Stimulated activated CD4-positive, alpha-beta T cell treated with anti-CD3 and anti-CD28 coated beads, Interleukin-12 subunit alpha, Interleukin-12 subunit beta, amount 100 ng/mL, for 4 hours (primary cell): ENCODE measurements at places on chromosomes 7 and 10.

DNA sequence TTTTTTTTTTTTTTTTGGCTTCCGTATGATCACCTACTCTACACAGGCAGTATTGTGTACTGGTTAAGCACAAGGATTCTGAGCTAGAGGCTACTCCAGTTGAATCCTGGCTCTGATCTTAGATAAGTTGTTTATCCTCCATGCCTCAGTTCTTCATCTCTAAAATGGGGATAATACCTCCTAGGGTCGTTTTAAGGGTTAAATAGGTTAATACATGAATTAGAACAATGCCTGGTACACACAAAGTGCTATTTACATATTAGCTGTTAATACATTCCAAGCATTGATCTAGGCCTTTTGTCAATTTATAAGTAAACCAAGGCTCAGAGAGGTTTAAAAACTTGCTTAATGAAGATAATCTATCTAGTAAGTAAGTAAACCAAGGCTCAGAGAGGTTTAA, 59.0 kb downstream of the ST7 start:
- DNase-seq, result no peak

DNA sequence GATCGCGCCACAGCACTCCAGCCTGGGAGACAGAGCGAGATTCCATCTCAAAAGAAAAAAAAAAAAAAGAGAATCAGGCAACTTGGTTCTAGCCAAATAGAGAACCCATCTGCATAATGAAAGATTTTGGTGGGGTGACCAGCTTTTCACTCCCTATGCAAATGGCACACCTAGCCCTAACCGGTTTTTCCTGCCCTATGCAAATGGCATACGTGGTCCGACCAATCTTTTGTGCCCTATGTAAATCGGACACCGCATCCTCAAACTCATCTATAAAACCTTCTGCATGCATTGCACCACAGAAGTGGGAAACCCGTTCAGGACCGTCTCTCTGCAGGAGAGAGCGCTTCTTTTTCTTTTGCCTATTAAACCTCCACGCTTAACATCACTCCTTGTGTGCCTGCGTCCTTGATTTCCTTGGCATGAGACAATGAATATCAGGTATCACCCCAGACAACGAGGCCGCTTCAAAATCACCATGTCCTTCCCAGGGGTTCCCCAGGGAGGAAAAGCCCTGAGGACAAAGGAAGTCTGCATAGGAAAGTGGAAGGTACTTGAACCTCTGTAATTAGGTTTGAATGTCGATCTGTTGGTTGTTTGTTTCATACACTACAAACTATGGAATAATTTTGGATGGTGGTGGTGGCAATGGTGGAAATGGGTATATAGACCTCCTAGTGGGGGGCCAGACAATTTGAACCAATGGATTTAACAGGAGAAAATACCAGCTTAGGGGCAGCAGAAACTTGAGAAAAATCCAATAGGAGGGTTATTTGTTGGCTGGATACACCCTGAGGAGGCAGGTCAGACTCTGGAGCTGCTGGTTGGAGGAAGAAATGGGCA, 396.2 kb downstream of the TYW1 start:
- DNase-seq, result no peak

GRCh38 chr10:20888620-20889330, 8.3 kb downstream of the NEBL start:
- no peak for DNase-seq

- DNase-seq, result no peak
These were observed 176.9 kb upstream of the ZWINT start for GRCh38 chr10:56537984-56538383.

DNA sequence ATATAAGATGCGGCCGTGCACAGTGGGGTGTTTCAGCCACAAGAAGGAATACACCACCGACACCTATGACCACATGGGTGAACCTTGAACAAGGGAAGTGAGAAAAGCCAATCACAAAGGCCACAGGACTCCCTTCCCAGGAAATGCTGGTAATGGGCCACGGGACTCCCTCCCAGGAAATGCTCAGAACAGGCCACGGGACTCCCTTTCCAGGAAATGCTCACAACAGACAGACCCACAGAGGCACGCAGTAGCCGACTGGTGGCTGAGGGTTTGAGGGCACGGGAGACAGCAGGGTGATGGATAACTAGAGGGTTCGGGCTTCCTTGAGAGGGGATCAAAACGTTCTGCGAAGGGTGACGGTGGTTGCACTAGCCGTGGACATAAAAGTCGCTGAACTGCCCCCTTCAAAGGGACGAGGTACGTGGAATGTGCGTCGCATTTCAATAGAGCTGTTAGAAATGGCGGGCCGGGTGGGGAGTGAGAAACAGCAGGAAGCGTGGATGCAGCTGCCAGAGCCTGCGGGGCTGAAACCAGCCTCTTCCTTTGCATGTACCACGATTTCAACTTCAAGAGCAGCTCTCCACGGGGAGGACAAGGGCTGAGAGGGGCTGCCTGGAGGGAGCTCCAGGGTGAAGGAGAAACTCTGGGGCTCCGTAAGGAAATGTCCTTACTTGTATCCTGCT, 274.0 kb downstream of the ELFN1 start:
- no peak for DNase-seq

DNA sequence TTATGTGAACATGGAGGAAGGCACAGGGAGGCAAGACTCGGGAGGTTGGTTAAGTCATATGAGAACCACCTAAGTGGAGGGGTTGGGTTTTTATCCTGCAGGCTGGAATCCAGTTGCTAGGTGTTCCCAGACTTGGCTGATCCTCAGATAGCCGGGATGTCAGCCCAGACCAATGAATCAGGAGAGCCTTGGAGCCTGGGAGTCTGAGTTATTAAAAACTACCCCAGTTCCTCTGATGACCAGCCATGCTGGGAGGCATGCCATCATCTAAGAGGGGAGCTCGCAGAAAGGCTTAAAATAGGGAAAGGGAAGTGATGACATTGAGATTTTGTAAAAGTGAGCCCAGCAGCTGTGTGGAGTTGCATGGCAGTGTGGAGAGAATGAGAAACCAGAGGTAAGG, 238.1 kb downstream of the ZNF248 start:
- no peak for DNase-seq

GRCh38 chr7:139634087-139634486, 110.6 kb downstream of the CLEC2L start:
- no peak for DNase-seq

DNA sequence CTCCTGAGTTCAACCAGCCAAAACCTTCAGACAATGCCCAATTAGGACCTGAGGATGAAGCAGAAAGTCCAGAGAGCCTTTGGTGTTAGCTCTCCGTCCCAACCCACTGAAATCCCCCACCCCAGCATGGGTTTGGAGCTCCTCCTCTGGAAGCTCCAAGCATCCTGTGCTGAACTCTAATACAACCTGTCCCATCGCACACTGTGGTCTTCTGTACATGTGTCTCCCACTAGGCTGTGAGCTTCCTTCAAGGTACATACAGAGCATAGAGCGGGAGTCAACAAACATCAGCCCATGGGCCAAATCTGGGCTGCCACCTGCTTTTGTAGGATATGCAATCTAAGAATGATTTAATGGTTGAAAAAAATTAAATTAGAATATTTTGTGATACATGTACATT, 166.5 kb downstream of the LSM5 start:
- DNase-seq, result no peak

- DNase-seq, result no peak
These were observed 37.2 kb downstream of the PIK3AP1 start for GRCh38 chr10:96683065-96683464.

DNA sequence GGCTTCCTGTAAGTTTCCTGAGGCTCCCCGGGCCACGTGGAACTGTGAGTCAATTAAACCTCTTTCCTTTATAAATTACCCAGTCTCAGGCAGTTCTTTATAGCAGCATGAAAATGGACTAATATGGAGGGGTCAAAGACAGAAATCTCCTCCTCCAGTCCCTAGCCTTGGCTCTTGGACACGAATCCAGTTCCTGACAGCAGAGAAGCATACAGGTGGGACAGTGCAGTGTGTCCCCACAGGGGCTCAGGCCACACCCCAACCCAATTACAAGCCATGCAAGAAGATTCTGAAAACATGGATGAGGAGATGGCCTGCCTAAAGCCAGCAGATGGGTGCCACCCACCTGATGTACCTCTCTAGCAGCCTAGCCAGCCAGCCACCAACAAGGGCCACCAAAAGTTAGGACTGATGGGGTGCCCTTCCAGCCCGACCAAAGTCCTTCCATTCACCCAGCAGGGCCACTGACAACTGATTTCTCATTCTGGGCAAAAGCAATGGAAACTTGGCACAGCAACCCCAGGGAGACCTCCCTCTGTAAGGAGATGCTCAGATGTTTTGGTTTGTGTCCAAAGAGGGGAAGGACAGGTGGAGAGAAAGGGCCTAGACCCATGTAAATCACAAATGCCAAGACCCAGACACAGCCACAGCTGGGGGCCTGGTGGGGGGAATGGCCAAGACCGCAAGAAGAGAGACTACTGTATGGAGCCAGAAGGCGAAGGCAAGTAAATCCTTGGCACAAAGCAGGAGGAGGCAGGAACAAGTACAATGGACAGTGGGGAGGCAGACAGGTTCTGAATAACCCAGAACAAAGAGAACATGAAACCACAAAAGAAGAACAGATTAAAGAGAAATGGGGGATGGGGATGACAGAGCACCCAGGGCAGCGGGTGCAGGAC, 13.6 kb downstream of the GPRIN2 start:
- DNase-seq, result no peak

GRCh38 chr7:101125989-101126650, 784 bp upstream of the SERPINE1 start:
- DNase-seq, result no peak

DNA sequence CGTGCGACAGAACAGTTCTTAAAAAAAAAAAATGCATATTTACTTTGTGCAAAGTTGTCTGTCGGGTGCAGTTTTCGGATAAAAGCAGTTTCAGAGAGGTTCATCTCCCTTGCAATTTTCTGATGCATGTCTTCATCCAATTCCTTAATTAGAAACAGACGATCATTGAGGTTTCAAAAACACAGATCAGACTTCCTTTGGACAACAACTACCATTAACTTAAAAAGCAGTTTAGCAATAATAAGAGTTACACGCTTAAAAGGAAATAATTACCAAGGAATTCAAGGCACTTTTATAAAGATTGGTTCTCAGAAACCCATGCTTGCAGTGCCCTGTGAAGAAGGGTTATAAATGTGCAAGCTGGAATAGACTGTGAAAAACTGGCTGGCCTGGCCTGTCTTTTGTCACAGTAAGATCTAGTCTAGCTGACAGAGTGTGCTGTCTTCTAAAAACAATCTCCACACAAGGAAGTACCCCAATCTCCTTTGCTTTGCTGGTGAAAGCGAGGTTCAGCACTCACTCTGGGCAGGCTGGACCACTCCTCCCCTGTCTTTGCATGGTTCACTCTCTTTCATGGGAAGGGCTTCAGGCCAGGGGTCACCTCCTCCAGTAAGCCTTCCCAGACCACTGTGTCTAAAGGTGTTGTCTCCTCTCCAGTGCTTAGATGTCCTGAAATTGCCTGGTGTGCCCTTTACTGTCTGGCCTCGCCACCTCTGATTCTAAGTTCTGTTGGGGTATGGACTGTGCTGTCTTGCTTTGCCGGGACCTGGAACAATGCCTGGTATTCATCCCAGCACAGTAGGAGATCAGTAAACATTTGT, 34.8 kb upstream of the HNRNPH3 start:
- no peak for DNase-seq

- no peak for DNase-seq
These were observed 4.2 kb downstream of the ALKBH4 start for GRCh38 chr7:102460467-102460866.

- DNase-seq, result no peak
These were observed 148.6 kb downstream of the CYP26A1 start for GRCh38 chr10:93222211-93222754.

DNA sequence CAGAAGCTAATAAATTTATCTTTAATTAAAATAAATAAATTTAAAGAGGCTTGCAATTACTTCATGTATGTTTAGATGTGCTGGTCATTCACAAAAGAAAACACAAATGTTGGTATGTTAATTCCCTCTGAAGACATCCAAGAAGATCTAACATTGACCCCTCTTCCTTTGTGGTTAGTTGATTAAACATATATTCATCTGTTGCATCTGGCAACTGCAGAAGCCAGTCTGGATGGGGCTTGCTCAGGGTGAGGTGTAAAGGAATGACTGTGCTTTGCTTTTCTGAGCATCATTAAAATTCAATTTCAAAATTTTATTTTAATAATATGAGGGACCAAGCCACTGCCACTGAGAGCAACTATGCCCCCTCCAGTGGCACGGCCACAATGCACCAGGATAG, 36.4 kb upstream of the FERD3L start:
- no peak for DNase-seq

DNA sequence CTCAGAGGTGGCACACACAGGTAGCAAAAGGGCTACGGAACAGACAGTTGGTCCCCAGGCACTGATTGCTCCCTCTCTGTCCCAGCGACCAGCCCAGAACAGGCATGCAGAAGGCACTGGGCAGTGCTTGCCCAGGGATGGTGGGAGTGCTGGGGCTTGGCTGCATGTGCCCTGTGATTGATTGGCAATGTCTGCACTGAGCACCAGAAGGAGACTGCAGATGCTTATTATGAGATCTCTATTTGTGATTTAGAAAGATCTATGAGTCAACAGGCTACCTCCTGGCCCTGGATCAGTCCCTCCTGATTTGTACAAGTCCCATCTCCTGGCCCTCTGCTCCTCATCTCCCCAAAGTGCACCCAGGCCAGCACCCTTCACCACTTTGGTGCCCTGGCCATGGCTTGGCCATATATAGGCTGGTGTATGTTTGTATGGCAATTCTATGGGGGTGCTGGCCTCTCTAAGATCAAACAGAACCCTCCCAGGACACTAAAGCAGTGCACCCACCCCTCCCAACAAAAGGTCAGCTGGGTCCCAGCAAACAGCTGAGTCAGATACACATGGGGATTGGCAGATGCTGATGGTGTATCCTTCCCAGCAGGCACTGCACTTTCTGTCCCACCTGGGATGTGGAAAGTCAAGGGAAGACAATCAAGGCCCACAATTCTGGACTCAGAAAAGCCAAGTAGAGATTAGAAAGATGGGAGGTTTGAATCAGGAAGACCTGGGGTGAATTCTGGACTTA, 30.9 kb downstream of the CAMK2B start:
- no peak for DNase-seq

DNA sequence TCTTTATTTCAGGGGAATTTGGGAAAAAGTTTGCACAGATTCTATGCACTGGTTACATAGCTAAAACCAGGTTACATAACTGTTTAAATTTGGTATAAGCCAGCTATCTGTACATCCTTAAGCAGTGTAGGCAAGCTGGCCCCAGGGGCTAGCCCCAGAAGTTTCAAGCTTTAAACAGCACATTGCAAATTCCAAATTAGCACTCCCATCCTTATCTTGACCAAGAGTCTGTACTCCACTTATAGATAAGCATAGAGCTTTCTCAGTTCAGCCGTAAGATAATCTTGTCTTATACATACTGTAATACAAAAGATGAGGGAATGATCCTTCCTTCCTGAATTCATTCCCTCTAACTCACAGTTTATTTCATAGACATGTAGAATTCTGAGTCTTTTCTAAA, 109.3 kb downstream of the SPAG6 start:
- no peak for DNase-seq

- no peak for DNase-seq
These were observed 27.6 kb downstream of the TMEM248 start for GRCh38 chr7:66948480-66949109.
